KG1 (cell line): ENCODE measurements at places on chromosomes 5 and 9.

DNA sequence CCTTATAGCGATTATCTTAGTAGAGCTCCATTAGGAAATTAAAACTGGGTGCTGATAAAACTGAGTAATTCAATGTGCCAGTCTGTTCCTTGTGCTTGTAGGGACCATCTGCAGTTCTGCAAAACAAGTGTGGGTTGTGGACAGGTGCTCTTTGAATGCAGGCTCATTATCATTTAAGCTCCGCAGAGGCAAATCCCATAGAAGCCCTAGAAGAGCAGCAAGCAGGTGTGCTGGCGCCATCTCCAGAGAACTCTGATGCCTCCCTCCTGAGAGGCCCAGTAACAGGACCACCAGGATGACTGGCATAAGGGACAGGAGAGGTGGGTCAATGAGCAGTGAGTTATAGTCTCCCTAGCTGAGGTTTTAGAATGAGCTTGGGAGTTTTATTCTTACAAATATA, 1342.4 kb upstream of the DMAC1 start:
- DNase-seq, result no peak

- DNase-seq, result no peak
These were observed 25.0 kb upstream of the SEMA4D start for GRCh38 chr9:89522959-89523285.

GRCh38 chr5:43498581-43498980, 14.9 kb upstream of the TMEM267 start:
- no peak for DNase-seq

GRCh38 chr9:127644943-127645342, 32.9 kb downstream of the STXBP1 start:
- no peak for DNase-seq

DNA sequence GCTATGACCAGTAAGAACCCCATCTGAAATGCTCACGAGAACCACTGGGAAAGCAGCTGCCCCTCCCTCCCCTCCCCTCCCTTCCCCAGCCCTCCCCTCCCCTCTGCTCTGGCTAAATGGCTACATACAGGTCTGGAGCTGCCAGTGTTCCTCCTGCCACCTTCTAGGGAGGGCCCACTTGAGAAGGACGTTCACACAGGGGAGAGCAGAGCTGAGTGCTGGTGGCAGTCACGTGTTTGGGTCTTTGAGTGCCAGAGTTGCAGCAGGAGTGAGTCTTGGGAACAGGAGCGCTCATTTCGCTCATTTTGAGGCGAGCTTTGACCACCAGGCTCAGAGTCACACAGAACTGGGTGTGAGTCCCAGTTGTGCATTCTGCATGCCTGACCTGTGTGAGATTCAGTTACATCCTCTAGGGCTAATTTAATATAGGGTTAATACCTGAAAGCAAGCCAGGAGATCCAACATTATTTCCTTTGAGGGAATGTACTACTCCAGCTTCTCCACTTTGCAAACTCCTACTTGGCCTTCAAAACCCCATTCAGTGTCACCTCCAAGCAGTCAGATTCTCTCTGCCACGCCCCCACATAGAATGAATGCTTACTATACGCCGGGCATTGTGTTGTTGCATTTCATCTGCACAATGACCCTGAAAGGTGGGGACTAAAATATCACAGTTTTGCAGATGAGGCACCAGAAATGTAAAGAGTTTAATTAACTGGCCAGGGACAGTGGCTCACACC, 25.1 kb downstream of the CPLX2 start:
- DNase-seq, result no peak

DNA sequence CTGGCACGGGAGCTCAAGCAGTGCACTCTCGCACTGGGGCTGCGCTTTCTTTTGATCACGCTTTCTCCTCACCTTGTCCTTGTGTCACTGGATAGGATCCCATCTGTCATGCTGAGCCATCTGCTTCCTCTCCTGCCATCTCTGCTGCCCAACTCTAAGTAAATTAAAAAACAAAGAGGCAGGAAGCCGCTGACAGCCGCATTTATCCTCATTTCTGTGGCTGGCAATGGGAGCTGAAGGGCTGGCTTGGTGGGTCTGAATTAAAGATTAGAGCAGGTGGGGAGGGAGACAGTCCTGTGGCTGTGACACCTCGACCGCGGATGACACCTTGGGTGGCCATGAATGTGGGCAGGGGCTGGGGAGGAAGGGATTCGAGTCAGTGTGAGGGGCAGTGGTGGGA, 159.2 kb upstream of the ALDH1B1 start:
- DNase-seq, result no peak

- no peak for DNase-seq
These were observed 6.9 kb upstream of the NUDT12 start for GRCh38 chr5:103569313-103570060.

GRCh38 chr5:104213216-104213615, 650.6 kb upstream of the NUDT12 start:
- DNase-seq, result no peak

GRCh38 chr9:136927343-136928271, 16.9 kb downstream of the FBXW5 start:
- DNase-seq, result no peak

DNA sequence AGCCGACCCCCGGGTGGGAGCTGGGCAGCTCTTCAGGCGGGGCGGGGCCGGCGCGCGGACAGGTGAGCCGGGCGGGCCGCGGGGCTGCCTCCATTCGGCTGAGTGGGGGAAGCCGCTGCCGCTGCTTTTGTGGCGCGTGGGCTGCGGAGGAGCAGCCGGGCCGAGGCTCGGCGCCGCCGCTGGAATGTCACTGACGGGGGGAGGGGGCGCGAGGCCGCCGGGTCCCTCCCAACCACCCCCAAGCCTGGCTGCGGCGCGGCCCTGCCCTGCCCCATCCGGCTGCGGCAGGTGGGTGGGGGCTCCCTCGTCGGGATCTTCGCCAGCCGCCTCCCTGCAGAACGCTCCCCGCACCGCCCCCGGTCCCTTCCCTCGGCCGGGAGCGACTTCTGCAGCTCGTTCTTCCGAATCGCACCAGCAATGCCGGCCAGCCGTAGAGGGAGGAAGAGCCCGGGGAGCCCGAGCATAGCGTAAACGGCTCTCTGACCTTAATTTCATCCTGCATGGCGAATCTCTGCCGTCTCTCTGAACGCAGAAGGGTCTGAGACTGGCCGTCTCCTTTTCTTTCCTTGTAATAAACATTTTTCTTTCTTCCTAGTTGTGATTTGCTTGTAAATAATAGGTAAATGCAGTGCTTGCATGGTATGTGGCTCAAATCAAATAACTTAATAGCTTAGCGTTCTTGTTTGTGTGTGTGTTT, 505 bp downstream of the SPTAN1 start:
- no peak for DNase-seq

GRCh38 chr5:109412981-109413402, 3.2 kb upstream of the PJA2 start:
- DNase-seq, result no peak

DNA sequence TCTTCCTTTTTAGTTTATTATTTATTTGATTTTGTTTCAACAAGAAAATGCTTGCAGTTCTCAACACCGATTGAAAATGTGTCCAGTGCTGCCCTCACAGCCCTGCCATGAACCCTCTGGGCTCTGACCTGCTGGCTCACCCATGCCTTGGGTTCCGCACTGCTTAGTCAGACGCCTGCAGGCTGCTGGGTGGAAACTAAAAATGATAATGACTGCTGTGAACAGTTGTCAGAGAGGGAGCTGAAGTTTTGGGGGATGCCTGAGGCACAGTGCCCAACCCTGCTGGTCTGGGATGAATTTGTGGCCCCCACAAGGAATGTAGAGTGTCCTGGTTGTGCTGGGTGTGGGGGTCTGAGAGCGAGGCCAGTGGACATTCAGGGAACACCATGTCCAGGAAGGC, 22.2 kb upstream of the CFAP157 start:
- no peak for DNase-seq

DNA sequence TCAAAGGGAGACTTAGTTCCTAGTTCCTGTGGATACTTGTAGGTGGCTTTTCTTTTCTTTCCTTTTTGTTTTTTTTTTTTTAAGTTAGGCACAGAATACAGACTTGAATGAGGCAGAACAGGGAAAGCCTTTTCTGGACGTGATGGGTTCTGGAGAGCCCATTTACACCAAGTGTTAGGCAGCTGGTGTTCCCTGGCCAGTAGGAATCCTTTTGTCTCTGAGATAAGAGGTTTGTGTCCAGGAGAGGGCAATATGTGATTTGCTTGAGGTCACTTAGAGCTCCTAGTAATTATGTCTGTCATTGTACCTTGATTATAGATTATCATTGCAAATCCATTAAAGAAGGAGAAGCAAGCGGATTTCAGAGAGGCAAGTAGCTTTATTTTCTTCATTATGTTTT, 9.1 kb downstream of the MEGF10 start:
- DNase-seq, result no peak

GRCh38 chr9:89951675-89952074, 346.9 kb downstream of the GADD45G start:
- DNase-seq, result no peak

GRCh38 chr5:108581026-108581425, 166.7 kb upstream of the FER start:
- DNase-seq, result no peak

DNA sequence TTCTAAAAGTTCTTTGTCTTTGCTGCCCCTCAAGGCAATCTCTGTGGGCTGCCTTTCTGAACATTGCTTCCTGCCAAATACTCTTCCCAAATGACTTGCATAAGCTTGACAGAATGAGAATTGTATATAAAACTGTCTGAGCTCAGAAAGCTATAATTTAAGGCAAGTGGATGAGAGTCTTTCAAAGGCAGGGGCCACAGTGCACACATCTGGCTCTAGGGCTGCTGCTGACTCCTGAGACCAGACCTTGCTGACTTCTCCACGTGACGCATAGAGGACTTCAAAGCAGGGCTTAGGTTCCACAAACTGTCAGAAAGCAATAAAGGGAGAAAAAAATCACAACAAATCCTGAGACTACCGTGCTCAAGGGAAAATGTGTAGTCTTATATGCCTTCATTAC, 79.4 kb upstream of the DIRAS2 start:
- DNase-seq, result no peak

DNA sequence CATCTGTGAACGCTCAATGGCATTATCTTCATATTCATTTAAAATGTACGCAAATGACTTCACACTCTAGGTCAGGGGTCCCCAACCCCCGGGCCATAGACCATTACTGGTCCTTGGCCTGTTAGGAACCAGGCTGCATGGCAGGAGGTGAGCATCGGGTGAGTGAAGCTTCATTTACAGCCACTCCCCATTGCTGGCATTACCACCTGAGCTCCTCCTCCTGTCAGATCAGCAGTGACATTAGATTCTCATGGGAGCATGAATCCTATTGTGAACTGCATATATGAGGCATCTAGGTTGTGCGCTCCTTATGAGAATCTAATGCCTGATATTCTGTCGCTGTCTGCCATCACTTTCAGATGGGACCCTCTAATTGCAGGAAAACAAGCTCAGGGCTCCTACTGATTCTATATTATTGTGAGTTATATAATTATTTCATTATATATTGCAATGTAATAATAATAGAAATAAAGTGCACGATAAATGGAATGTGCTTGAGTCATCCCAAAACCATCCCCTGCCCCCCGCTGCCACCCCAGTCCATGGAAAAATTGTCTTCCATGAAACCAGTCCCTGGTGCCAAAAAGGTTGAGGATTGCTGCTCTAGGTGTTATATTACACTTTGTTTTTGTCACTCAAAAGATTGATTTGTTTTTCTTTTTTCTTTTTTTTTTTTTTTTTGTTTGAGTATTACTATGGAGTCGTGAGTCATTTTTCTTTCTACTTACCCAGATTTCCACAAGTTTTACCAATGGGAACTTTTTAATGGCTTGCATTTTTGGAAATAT, 127.2 kb downstream of the DOCK8 start:
- no peak for DNase-seq

- DNase-seq, result no peak
These were observed 222.6 kb upstream of the PIK3R1 start for GRCh38 chr5:67992923-67993322.

DNA sequence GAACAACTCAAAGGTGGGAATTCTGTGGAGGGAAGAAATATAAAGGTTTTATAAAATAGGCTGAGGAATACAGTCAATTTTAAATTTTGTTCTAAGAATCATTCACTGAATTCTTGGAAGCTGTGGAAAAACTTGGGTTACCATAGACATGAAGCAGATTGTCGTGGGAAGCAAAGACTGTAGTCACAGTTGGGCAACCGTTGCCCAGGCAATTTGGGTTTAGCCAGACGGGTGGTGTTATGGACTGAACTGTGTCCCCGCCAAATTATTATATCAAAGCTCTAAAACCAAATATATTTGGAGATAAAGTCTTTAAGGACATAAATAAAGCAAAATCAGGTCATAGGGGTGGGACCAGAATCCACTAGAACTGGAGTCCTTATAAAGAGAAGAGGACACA, 463.7 kb upstream of the CTNND2 start:
- no peak for DNase-seq

- no peak for DNase-seq
These were observed 194.1 kb downstream of the CACNA1B start for GRCh38 chr9:138071731-138072130.

DNA sequence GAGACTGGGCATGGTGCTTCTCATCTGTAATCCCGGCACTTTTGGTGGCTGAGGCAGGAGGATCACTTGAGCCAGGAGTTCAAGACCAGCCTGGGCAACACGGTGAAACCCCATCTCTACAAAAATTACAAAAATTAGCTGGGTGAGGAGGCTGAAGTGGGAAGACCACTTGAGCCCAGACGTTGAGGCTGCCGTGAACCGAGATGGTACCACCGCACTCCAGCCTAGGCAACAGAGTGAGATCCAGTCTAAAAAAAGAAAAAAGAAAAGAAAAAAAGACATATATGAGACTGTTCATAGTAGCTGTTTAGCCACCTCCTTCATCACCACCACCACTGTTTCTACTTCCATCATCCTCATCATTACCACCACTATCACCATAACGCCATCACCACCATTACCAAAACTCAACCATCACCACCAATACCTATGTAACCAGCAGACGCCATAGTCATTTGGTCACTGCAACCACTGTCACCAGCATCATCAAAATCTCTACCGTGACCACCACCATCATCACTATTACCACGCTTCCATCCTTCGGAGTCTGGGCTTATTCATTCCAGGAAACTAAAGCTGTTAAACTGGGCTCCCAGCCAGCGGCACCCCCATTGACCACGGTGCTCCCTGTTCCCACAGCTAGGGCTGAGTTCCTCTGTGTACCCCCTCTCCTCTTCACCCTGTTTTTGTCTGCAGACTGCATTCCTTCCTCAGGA, 8.4 kb upstream of the KIF12 start:
- DNase-seq, result no peak

DNA sequence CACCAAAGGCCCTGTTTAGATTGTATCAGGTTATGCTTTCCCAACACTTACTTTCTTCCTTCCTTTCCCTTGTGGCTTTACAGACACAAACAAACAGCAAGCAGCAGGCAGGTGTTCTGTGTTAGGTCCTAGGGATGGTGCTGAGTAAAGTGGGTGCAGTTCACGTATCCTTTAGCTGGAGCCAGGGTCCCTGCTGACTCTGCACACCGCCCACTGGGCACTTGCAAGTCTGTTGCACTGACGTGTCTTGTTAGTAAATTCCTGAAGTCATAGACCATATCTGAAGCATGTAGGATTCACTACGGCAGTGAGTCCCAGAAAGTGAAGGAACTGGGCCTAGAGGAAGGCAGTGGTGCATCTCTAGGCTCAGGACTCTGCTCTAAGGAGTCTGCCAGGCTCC, 96.5 kb downstream of the DAPK1 start:
- DNase-seq, result no peak

- DNase-seq, result no peak
These were observed 61.6 kb downstream of the FNBP1 start for GRCh38 chr9:129981180-129981907.

GRCh38 chr5:98770209-98770910, 3.1 kb upstream of the RGMB start:
- no peak for DNase-seq
